ENCODE measurements at places on chromosomes 4 and X.

DNA sequence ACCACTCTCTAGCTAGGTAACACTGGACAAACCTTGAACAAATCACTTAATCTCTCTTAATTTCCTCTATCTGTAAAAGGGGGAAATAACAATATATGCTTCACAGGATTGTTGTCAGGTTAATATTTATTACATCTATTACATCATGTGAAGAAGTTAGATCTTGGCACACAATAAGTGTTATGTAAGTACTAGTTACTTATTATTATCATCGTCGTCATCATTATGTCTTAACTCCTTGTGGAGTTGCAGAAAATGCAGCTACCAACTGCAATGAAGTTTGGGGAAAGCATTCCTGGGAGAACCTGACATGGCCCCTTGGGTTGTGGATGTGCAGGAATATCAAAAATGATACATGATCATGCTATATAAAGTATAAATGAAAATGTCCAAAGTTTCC is 4.8 kb upstream of the JCHAIN start:
- no peak for DNase-seq

DNA sequence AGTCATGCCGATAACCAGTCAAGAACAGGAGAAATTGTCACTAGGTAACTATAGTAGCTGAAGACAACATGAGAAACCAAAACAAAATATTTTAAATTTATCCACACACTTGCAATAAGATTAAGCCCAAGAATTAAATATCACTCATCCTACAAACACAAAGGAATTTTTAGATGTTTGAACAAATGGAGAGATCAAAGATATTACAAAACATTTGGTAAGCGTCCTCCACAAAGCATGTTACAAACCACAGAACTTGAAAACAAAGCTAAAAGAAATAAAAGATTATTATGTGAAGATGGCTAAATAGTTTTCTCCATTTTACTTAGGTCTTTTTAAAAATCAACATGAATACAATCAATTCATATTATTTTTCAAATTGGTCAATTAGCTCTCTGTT is 631.9 kb upstream of the INTU start:
- DNase-seq: no peak

- no peak for DNase-seq
Measured at GRCh38 chr4:151302432-151302831, 23.0 kb downstream of the SH3D19 start.

DNA sequence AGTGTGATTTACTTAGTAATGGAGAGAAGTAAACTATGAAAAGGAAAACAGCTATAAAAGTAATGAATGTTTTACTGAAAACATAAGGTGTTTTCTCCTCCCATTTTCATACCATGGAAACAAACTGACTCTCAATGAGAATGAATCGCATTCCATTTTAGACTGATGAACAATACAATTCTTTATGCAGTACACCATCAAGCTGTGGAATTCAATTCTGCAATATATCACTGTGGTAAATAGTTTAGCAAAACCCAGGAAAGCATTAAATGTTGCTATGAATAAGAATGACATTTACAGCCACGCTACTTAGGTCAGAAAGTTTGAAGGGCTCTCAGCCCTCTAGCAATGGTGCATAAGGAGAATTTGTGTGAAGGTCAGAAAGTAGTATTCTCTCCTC is 7.4 kb downstream of the DCAF8L2 start:
- no peak for DNase-seq

DNA sequence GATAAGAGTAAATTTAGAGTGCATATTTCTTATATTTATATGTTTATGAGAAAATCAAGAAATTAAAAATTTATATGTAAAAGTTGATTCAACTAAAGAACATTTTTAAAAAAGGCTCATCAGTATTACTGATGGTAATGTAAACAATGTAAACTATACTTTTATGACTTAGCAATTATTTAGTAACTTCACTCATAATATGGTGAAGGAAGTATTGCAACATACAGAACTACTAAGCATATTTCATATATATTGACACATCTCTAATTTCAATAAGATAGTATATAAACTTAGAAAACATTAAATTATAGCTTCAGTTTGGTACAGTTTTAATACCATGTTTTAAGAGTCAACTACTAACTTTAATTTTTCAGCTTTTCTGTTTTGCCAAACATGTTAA is 512.8 kb upstream of the PCDH7 start:
- DNase-seq: no peak

GRCh38 chrX:40157228-40158035 is 59.7 kb upstream of the BCOR start:
- no peak for DNase-seq

GRCh38 chrX:23939203-23939602 is 31.4 kb downstream of the CXorf58 start:
- DNase-seq: no peak

DNA sequence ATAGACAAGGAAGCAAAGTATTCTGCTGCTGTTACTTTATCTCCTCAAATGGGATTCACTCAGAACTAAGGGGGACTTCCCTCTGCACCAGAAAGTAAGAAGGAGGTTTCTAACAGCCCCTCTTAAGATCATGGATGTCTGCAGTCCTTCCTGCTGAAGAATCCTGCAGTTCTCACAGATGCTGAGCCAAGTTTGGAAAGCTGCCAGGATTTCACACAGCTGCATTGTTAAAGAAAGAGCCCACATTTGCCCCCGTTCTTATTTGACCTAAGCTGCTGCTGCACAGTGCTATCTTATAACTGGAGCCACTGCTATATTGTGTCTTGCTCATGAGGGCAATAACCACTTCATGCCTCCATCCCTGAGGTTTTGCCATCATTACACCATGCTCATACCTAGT is 81.1 kb downstream of the FAAH2 start:
- DNase-seq: no peak

DNA sequence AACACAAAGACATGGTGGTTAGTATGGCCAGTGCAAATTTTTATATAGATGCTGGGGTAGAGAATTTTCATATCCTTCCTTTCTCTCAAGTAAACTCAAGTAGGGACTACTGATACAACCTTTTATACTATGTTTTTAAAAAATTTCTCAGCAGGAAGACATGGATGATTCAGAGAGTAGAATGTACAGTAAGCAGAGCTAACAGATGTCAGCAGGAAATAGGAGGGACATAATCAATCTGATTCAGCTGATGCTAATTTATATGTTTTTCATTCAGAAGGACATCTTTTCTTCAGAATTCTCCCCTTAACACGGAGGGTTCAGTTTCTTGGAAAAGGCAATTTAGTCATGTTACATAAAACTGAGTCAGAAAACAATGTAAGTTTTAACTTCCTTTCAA is 95.4 kb downstream of the GRIA2 start:
- DNase-seq: no peak

DNA sequence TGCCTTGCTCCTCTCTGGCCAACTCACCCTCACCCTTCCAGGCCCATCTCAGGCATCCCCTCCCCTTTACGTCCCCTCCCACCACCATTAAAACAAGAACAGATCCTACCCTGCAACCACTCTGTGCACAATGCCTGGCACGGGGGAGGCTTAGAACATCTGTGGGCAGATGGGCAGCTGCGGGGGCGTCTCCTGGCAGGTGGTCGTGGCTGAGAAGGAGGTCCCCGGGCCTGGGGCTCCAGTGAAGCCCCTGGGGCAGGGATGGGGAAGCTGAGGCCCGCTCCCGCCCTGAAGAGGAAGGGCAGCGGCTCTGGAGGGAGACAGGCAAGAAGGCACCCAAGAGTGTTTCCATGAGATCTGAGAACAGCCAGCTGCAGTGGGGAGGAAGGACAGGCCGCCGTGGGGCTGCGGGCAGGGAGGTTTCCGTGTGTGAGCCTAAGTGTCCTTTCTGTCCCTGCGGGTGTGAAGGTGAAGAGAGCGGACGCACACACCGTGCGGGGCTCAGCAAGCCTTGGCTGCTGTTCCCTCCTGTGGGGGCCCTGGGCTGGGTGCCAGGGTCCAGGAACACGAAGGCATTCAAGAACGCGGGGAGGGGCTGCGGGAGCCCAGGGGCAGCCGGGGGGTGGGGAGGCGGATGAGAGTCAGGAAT is 7.8 kb upstream of the TBC1D14 start:
- no peak for DNase-seq

DNA sequence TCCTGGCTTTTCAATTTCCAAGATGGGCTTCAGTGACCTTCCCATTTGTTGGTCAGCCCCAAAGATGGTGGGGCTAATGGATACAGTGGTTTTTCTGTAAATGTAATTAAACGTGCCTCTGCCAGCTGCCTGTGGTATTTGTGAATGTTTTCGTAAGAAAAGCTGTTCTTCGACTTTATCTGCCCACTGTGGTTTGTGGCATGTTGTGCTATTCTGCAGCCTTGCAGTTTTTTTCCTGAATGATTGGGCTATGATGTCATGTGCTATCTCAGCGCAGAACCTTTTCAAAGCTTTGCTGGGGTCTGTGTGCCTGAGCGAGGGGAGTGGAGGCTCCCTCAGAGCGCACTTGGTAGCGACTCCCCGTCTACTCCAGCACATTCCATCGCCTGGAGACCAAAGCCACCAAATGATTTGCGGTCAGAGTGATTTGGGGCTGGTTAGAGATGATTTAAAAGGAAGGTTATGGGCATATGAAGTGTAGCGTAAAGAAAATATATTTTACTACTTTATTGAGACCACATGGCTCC is 137.5 kb downstream of the PALLD start:
- DNase-seq: no peak

GRCh38 chrX:790041-790506 is 159.5 kb downstream of the SHOX start:
- DNase-seq: no peak

DNA sequence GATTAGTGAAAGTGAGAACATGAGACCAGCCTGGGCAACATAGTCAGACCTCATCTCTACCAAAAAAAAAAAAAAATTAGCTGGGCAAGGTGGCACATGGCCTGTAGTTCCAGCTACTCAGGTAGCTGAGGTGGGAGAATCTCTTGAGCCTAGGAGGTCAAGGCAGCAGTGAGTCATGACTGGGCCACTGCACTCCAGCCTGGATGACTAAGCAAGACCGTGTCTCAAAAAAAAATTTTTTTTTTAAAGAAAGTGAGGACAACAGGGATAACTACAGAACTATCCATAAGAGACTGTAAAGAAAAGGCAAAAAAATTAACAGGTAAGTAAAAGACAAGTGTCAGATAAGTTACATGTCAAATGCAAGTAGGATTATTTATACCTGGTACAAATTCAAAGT is 13.5 kb upstream of the SPP1 start:
- no peak for DNase-seq

DNA sequence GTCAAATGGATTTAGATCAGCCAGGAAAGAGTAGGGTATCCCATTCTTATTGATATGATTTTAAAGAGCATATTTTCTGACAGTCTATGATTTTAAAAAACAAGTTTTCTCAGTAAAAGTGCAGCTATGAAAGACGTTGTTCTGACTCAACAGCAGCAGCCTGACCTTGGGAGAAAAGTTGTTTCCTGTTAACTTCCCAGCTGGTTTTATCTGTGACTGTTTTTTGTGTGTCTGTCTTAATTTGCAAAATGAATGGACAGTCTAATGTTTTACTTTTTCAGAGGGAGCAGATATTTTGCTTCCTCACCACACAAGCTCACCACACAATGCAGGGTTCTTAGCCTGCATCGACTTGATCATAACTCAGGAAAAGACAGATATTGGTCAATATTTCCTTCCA is 764 bp upstream of the MTHFD2L start:
- no peak for DNase-seq

DNA sequence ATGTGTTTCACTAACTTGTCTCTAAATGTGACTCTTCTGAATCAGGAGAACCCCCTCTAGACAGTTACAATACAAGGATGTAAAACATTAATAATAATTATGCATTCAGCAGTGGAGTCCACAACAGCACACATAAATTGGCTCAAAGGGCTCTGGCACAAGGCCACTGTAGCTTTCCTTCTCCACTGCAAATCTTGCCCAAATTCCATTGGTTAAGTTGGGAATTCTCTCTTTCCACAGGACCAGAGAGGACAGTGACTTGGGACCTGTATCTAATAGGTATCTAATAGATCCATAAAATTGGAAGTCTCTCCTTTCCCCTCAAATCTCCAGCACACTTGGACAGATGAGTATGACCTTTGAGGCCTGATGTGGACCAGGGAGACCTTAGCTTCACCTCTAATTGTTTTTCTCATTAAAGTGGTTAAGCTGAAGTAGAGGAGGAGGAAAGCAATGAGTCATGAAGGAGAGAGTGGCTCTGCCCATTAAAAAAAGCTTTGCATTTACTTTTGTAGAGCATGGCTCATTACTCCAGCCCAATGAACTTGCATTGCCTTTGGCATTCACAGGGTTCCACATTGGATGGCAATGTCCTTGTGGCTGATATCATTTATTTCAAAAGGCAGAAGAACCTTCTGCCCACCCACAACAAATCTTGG is 72.3 kb upstream of the SH3RF1 start:
- no peak for DNase-seq

All from stimulated activated CD8-positive, alpha-beta memory T cell treated with anti-CD3 and anti-CD28 coated beads, Interleukin-2, amount 100 ng/mL, for 1 hour (primary cell).